Stimulated activated CD4-positive, alpha-beta T cell treated with anti-CD3 and anti-CD28 coated beads, Interleukin-2, amount 100 ng/mL, for 48 hours (primary cell): ENCODE measurements at places on chromosomes 3 and 15.

- DNase-seq, result peak; percentile 6
These were observed 18.5 kb upstream of the C3orf62 start for GRCh38 chr3:49295489-49296058.

GRCh38 chr3:4698125-4698821 lies 205.1 kb downstream of the ITPR1 start:
- no peak for DNase-seq

DNA sequence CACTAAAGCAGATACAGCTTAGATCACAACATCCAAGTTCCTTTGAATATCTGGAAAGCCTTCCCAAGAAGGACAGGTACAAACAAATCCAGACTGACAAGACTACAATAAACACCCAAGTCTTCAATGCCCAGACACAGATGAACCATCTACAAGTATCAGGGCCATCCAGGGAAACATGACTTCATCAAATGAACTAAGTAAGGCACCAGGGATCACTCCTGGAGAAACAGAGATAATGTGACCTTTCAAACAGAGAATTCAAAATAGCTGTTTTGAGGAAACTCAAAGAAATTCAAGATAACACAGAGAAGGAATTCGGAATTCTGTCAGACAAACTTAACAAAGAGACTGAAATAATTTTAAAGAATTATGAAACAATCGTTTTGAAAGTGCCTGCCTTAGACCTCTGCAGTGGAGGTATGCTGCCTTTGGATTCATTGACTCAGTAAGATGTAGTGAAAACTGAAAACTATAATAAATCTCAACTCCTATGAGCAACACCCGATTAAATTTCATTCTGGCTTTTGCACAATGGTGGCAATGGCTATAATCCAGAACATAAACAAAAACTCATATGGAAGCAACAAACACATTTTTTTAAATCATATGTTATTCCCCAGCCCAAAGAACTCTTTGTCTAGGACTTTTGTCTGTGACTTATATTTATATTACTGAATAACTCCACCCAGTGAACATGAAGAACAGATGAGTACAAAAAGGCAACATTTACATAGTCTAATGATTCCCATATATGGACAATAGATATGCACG lies 12.6 kb upstream of the COL8A1 start:
- DNase-seq, result no peak

DNA sequence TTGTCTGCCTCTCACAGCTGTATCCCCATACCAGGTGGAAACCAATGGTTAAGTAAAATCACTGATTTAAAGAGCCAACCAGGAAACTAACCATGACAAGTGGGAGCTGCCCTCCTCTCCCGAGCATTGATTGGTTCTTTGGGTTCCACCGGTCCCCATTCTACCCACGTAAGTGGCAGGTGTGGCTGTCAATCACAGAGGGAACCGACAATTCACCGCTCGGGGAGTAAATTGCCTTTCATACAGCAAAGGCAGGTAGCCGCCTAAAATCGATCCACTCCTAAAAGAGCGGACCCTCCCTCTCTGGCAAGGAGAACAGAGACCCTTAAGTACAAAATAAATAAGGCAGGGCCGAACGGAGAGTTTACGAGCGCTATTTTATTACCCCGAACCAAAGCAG lies 1.2 kb downstream of the ERC2 start:
- DNase-seq, result peak; percentile 16

- peak; percentile 51 for DNase-seq
These were observed 513.7 kb downstream of the FOXP1 start for GRCh38 chr3:71069797-71070196.

DNA sequence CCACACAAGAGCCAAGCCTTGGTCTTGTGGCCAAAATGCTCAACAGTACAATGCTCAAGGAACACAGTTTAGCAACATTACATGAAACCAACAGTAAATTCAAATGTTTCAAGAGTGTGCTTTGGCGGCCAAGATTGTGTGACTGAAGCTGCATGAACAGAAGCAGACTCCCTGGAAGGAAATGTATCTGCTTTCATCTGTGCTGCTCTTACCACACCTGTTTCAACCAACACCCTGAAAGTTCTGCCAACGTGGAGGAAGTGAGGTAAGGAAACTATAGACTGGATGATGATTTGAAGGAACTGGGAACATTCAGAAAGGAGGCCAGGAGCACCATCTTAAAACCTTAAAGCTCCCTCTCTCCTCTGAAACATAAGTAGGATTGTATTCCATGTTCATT lies 55.7 kb downstream of the MB21D2 start:
- DNase-seq, result no peak

DNA sequence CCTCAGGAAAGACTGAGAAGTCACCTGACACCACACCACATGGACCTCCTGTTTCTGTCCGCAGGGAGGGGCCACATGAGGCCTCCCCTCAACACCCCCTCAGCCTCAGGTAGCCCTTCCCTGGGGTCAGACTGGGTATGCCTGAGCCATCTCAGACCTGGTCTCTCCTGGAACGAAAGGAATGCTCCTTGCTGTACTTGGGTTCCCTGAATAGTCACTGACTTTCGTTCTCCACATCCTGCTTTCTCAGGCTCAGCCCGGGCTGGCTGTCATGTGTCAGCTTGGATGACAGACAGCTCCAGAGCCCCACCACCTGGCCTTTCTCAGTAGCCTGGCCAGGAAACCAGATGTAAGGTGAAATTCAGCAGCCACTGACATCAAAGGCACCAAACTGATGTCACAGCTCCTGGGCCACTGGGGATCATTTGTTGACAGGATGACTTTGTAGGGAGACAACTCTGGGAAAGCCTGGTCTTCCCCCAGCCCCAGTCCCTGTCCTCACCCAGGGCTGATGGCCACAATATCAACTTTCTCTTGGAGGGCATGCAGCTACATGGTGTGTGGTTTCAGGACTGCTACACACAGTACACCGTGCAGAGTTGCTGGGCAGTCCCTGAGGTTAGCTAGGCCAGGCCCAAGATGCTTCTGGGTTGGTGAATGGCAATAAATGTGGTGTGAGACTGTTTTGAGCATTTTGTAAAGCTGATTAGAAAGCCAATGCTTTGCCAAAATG lies 141.4 kb upstream of the MRPS22 start:
- no peak for DNase-seq

DNA sequence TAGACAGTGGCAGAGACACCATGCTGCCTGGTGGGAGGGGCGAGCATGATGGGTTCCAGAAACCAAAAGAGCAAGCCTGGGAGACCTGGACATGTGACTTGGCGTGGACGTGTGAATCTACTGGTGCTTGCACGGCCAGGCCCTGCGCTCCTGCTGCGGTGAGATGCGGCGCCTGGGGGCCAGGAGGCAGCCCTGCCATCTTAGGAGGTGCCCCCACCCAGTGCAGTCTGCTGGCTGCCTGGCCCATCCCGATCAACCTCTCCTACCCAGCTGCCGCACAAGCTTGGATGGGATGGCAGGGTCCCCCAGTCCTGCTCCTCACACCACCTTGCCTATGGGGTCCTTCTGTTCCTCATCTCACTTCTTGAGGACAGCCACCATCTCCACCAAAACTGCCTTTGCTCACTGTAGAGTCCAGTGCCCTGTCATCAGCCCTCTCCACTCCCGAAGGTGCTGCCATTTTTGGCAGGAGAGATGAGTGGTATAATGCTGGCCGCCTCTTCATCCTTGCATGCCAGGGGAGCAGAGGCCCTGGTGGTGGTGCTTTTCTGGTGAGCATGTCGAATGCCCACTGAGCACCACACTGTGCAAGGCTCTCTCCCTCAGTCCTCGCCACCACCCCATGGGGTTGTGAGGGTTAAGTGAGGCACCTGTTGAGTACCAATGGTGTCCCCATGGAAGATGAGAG lies 3.1 kb upstream of the ABTB1 start:
- no peak for DNase-seq

DNA sequence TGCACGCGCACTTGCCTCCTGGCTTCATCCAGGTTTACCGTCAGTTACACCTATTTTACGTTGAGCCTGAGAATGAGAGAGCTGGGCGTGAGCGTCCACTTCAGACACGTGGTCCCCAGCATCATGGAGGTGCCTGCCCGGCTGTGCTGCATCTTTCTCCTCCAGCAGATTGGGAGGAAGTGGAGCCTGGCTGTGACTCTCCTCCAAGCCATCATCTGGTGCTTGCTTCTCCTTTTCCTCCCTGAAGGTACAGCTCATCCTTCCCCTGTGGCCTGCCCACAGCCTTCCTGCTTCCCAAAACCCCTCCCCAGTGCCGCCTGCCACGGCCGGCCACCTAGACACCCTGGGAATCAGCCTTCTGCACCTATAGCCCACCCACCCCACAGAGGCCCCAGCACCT lies 31.6 kb downstream of the SLC22A14 start:
- no peak for DNase-seq

- DNase-seq, result no peak
These were observed 152.9 kb upstream of the GOLIM4 start for GRCh38 chr3:168248383-168249204.

DNA sequence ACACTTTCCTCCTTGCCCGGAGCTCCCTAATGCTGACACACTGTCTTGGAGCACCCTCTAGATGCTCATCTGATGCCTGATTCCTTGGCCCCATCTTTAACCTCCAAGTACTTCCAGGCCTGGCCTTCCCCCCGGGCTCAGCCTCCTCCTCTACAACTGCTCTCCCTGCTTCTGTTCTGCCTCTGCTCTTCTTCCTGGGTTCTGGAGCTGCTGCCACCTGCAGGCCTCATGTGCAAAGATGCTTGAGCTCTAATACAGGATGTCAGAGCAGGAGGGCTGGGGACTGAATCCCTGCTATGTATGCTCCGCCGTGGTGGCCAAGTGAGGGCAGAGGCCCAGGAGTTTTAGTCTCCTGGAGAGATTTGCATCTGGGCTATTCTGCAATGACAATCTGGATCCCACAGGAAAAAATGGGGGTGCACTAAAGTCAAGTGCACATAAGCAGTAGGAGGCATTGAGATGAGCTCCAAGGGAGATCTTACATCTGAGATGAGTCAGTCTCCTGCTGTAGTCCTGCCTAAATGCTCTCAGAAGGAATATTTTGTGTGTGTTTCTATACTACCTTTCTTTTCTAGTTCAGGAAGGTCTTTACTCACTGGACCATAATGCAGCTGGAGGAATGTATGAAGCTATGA lies 296.3 kb downstream of the UACA start:
- DNase-seq, result no peak

GRCh38 chr3:39104961-39105686 lies 2.3 kb downstream of the GORASP1 start:
- DNase-seq, result no peak

DNA sequence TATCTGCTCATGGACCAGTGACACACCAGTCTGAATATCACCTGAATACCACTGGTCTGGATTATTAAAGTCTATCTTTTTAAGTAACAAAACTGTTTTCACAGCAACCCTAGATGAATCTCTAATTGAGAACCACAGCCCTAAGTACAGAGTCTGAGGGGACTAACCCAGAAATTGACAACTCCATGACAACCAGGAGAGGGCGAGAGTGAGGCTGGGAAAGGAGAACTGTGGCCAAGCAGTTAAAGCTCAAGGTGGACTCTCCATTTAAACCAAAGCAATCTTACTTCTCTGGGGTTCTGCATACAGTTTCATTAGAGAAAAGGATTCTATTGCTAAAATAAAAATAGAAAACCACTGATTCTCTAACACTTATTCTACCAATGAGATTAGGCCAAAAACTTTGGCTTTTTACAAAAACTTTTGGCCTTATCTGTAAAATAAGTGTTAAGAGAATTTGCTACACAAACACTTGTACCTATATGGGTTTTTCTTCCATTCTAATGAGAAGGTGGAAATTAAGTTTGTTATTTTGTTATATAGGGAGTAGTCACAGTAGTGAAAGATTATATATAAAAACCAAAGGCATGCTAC lies 11.4 kb downstream of the NEK10 start:
- DNase-seq, result peak; percentile 40

DNA sequence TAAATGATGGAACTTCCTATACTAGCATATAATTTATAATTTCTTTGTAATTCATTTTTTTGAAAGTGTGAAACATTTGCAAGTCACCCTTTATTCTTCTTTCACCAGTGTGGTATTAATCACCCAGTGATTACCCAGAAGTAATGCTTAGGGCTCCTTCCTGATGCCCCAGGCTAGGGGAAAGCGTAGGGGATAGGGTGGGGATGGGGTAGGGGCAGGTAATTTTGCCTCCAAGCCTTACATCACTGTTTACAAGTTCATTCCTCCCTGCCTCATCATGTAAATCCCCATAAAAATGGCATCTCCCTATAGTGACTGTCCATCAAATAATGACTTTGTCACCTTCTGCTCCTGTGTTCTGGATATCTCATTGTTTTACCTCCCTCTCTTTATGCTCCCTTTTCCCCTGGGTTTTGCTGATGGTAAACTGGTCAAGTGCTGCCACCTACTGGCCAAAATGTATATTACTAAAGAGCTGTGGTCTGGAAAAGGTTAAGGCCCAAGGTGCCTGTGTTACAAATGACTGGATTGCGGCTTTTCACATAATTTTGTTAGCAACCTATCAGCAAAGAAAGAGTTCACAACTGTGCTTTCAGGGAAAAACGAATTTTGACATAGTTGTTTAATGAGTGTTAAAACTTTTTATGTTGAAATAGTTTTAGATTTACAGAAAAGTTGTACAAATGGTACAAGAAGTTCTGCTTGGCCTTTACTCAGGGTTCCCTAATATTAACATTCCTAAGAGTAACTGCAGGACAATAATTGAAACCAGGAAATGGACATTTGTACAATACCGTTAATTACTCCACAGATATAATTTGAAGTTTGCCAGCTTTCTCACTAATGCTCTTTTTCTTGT lies 54.7 kb downstream of the ONECUT1 start:
- DNase-seq, result peak; percentile 82

DNA sequence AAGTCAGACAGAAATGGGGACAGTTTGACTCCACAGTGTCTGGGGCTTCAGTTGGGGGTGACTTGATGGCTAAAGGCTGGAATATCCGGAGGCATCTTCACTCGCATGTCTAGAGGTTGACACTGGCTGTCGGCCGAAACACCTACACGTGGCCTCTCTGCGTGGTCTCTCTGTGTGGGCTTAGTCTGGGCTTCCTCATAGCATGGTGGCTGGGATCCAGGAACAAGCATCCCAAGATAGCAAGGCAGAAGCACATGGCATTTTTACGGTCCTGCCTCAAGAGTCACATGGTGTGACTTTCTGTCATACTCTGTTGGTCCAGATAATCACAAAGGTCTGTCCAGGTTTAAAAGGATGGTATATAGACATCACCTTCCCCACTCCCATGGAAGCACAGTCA lies 34.5 kb downstream of the MAGI1 start:
- no peak for DNase-seq

DNA sequence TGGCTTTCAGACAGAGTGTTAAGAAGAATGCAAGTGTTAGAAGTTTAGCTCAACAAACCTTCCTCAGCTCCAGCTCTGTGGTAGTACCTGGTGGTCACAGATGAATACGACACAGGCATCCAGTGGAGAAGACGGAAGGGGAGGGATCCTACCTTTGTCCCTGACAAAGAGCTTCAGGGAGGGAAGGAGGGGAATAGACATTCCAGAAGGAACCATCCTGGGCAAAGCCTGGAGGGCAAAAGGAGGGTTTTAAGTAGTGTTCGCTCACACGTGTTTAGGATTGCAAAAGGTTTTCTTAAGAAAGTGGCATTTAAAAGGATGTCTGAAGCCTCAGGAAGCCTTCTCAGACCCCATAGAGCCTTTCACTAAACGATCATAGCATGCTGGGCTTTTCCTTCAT lies 2.8 kb downstream of the CHCHD4 start:
- DNase-seq, result no peak

GRCh38 chr3:88211096-88211890 lies 61.5 kb downstream of the C3orf38 start:
- no peak for DNase-seq

- DNase-seq, result no peak
These were observed 15.9 kb upstream of the PLXND1 start for GRCh38 chr3:129622226-129622874.

- DNase-seq, result no peak
These were observed 333.0 kb upstream of the SATB1 start for GRCh38 chr3:18758047-18758704.
